ENCODE measurements at places on chromosomes 4 and X.

DNA sequence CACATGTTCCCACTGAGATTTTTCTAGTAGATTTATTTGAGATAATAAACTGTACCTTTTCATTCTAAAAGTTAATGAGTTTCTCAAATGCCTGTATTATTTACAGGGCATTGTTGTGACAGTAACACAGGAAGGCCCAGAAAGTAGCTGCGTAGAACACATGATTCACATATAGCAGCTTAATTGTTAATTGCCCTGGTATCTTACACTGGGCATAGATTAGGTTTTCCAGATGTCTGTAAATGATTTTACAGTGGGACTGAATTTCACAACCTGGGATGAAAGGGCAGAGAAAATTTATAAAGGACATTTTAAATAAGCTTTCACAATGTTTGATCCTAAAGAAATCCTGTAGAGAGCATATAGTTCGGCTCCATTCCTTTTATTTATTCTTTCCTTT lies 27.6 kb downstream of the UGT8 start:
- DNase-seq: no peak

GRCh38 chr4:8915201-8916200 lies 43.9 kb upstream of the HMX1 start:
- no peak for DNase-seq

- DNase-seq: no peak
Measured at GRCh38 chrX:5829469-5829868, 399.2 kb downstream of the NLGN4X start.

- DNase-seq: no peak
Measured at GRCh38 chrX:149829751-149830191, 48.0 kb downstream of the MAGEA9 start.

DNA sequence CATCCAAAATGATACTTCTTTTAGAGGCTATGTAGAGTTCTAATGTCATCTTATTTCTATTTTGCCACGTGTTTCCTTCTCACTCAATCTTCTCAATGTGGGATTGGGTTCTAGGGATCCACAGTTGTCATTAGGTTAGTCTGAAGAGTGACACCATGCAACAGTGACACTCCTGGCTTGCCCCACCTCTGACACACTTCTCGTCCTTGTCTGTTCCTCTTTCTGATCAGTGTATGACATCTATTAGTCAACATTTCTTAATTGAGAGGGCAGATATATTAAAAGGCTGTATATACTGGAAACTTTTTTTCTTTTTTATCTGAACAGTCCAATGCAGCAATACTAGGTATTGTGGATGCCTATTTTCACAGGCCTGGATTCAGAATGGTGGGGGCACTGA lies 67.6 kb upstream of the GYPA start:
- DNase-seq: no peak

GRCh38 chrX:50700921-50701320 lies 113.1 kb downstream of the SHROOM4 start:
- DNase-seq: no peak

DNA sequence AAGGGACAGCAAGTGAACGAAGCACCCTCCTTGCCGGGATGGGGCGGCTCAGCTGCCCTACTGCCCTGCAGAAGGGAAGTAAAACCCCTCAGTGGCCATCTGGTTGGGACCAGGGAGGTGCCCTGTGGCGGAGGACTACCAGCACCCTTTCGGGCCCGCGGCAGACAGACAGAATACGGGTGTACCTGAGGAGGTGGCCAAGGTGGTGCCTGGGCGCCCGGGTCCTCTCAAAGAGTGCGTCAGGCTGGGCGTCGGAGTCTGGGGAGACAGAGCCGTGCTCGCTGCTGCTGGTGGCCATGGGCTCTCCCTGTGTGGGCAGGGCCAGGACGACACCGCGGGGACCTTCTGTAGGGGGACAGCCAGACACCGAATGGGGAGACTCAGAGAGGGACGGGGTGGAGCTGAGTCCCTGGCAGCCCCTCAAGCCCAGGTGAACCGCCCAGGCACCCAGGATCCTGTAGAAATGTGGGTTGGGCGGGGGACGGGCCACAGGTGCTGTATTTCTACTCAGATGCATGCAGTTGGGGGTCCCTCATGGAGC lies 29.7 kb downstream of the PDHA1 start:
- no peak for DNase-seq

DNA sequence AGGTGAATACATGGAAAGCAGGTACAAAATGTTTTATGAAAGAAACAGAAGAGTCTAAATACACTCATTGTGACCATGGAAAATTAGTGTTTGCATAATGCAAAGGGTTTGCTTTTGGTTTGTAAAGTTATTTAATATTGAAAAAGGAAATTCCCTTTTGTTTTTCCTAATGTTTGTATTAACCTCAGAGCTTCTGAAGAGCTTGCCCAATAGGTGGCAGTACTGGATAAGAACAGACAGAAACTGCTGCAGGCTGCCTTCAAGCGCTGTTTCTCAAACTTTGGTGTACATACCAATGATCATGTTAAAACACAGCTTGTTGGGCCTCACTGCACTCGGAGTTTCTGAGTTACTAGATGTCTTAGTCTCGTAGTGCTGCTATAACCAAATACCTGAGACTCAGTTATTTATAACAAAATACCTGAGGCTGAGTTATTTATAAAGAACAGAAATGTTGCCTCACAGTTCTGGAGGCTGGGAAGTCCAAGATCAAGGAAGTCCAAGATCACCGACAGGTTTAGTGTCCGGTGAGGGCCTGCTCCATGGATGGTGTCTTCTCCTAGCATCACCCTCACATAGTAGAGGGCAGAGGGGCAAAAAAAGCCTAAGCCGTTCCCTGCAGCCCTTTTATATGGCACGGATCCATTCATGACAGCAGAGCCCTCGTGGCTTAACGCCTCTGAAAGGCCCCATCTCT lies 54.2 kb downstream of the SUPT20HL2 start:
- DNase-seq: no peak

DNA sequence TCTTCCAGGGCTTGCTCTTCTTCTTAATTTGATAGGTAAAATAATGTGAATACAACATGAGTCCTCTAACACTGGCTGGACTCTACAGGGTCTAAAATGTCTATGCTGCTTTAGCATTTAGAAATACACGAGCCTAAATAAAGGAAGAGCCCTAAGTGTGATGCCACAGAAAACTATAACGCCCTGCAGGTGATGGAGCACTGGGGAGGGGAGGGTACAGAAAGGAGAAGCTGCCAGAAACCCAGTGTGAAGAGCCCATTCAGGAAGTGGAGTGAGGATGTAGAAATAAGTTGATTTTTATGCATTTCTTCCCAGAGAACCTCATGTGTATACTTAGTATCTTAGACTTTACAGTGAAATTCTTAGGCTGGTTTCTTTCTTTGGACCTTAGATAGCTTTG lies 83.4 kb downstream of the TNIP2 start:
- no peak for DNase-seq

DNA sequence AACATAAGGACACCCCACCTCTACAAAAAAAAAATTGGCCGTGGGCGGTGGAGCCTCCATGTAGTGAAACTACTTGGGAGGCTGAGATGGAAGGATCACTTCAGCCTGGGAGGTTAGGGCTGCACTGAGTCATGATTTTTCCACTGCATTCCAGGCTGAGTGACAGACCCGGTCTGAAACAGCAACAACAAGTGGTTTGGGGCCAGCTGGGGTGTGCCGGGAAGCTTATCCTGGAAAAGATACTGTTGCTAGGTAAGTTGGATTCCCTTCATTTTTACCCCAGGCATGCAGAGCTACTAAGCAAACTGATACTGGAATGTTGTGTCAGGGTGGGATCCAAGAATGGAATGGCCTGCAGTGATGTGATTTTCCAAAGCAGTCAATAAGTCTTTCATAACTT lies 57.0 kb downstream of the XAGE2 start:
- no peak for DNase-seq

DNA sequence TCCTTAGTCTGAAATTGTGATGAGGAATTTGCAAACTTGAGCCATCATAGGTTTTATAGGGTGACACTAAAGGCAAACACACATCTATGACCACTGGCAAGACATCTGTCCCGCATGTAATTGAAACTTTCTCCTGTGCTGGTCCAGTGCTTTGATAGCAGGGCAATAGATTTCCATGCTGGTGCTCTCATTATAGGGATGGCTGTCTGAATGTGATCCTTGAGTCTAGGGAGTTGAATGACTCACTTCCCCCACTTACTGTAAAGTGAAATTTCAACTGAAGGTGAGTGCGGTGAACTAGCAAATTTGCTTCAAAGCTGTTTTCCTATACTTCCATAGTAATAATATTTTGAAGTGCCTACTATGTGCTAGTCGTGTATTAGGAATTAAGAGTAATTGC lies 1630.0 kb downstream of the STIM2 start:
- DNase-seq: no peak

- DNase-seq: no peak
Measured at GRCh38 chr4:187565416-187565815, 430.2 kb upstream of the ZFP42 start.

- DNase-seq: no peak
Measured at GRCh38 chr4:145871209-145871608, 67.4 kb downstream of the ZNF827 start.

GRCh38 chr4:121740796-121741409 lies 24.1 kb downstream of the SMIM43 start:
- no peak for DNase-seq

GRCh38 chr4:140326395-140326993 lies 47.0 kb upstream of the SCOC start:
- DNase-seq: no peak

DNA sequence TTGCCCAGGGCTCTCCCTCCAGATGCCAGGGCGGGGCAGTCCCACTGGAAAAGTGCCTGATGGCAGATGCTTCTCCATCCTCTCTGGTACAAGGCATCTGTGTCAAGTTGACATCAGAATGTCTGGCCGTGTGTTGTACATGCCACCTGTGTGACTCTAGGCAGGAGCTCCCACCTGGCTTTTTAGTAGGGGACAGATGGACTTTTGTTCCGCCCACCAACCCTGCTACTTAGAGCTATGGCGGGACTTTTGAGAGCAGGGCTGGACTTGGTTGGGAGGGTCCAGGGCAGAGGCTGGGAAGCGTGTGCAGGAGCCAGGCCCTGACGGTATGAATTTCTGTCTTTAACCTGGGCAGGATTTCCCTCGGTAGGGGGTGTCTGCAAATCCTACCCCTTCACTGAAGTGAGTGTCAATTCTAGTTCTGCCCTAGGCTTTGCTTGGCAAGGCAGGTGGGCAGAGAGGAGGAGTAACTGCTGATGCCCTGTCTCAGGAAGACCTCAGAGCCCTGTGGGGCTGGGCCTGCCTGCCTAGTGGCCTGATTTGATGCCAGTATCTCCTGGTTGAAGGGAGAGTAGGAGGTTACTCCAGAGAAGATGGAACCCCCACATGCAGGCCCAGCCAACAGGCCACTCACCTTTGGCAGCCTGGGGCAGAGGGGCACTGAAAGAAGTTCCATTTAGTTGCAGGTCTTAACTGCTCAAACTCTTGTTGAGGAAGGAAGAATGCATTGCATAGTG lies 99.1 kb downstream of the PJA1 start:
- DNase-seq: no peak

DNA sequence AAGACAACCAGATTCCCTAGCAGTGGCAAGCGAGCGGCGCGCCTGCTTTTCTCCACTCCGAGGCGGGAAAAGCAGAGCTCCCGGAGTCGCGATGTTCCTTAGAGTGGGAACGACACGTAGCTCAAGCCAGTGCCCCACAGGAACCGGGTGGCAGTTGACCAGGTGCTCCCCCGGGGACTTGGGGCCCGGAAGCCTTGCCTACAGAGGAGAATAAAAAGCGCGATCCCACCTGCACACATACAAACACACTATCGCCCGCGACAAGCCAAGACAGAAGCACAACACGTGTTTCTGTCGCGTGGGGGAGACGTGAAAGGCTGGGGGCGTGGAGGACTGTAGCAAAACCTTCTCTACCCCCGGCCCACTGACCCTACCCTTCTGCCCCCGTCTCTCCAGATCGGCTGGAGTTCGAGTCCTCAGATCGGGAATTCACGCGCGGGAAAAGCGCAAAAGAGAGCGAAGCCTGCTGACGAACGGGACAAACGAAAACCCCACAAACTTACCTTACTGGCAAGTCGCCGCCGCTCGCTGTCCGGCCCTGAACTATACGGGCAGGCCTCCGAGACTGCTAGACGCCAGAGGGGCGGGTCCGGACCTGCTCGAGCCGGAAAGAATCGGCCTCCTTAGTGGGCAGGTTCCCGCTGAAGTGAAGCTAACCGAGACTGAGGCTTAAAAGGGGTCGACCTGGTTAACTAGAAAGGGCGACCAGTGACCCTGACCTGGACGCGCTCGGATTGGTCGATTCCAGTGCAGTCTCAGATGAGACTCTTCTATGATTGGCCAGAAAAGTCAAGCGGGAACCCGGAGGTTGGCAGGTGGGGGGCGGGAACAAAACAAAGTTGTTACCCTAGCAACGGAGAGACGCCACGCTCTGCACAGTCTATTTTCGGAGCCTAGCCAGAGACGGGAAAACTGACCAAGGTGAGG lies at the start of the genes DNAAF6 and NUP62CL:
DNAAF6 (plus strand) TSS at position 842 of the 927 bp plus-strand sequence. CDS start 6,265 bp downstream, outside the sequence.
NUP62CL (minus strand) TSS at position 664 of the 927 bp plus-strand sequence. CDS start 31,287 bp downstream, outside the sequence.
- peak; percentile 27 for DNase-seq

DNA sequence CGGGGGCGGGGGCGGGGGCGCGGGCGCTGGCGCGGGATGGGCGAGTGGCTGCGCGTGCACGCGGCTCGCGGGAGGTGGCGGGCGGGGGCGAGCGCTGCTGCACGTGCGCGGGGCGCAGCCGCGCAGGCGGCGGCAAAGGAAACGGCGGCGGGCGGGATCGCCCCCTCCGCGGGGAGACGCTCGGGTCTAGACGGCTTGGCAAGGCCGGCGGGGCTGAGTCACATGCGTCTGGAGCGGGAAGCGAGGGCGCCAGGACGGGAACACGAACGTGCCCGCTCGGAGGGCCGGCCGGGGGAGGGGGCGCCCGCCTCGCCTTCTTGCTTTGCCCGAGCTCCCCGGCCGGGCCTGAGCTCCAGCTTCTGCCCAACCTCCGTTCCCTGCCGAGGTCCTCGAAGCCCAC lies 4.3 kb upstream of the HAUS7 start:
- no peak for DNase-seq

DNA sequence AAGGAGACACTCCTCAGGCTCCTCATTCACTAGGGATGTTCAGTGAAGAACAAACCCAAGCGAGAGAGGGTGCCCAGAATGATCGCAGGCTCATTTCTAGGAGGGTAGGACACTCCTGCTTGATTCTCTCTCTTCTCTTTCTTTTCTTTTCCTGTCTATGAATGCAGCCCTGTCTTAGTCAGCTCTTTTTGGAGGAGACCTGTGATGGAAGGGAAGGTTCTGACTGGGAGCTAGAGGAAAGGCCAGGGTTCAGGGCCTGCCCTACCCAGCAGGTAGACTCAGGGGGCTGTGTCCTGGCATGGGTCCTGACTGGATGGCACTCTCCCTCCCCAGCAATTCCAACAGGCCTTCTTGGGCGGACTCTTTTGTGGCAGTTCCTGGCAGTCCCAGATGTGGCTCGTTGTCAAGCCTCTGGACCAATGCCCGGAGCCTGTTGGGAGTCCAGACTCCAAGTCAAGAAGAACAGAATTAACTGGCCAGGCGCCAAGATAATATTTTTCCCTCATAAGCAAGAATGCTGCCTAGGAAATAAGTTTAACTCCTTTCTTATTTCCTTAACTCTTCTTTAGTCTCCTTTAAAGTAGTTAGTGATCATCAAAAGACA lies 139.4 kb upstream of the SCML1 start:
- DNase-seq: no peak

DNA sequence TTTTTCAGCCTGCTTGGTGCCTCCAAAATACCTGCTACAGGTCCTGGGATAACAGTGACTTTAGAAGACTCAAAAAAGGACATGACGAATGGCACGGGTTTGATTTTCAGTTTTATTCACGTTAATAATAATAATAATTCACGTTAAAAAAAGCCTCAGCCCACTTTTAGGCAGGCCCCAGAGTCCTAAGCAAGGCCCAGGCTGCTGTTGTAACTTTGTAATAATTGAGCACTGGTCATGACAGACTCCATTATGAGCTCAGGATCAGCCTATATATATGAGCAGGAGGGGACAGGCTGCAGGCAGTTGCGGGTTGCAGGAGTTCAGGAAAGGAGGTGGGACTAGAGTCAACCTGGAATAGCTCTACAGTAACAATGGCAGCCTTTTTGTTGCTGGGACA lies at the start of gene TMEM31:
TMEM31 (plus strand) TSS at position 301 of the 400 bp plus-strand sequence. CDS start 1,350 bp downstream, outside the sequence.
- no peak for DNase-seq

Measured in GM19239 (cell line).